H9 (cell line): ENCODE measurements at places on chromosomes 16 and 17. TPM values are rescaled to one million over a fixed set of nuclear protein-coding genes. Genes with fewer than 3 reads are reported as not detected.

DNA sequence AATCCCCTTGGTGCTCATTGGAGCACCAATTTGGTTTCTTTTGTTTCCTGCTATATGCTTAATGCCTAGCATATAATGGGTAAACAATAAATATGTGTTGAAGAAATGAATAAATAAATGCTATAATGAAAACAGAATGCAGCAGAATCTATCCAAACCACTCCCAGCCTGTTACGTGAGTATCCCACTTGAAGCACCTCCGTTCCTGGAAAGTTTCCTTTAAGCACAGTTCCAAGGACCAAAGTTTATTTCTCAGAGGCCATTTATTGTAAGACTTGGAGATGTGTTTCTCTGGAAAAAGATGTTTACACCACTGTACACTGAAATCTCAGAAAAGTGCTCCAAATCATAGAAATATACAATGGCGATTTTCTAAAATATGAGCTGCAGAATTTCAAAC lies 187.0 kb downstream of the SOX9 start:
- no peaks in the 10 kb centered on the region for H3K4me1 ChIP-seq
- no peaks in the 10 kb centered on the region for H3K27me3 ChIP-seq
- H3K4me3 ChIP-seq, result no peak overlapping the region
- no peak for DNase-seq
- H3K36me3 ChIP-seq, result no peaks in the 10 kb centered on the region
- no peak overlapping the region for H3K27ac ChIP-seq

DNA sequence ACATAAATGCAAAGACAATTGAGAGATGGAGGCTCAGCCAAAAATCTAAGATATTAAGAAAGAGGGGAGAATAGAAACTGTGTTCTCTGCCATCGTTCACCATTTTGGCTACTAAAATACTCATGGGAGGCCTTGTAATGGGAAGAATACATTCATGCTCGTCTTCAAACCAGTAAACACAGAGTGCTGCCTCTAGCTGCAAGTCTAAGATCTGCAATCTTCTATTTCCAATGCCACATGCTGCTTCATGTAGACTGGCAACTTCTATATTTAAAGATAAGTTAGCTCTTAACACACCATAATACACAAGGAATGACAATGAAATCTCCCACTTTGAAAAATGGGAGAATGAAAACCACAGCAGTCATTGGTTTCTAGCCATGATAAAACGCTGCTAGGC lies 387.3 kb downstream of the HS3ST3B1 start:
- H3K4me1 ChIP-seq, result no peaks in the 10 kb centered on the region
- H3K27ac ChIP-seq, result no peak overlapping the region
- no peaks in the 10 kb centered on the region for H3K27me3 ChIP-seq
- DNase-seq, result no peak
- H3K36me3 ChIP-seq, result no peaks in the 10 kb centered on the region
- H3K4me3 ChIP-seq, result no peak overlapping the region

DNA sequence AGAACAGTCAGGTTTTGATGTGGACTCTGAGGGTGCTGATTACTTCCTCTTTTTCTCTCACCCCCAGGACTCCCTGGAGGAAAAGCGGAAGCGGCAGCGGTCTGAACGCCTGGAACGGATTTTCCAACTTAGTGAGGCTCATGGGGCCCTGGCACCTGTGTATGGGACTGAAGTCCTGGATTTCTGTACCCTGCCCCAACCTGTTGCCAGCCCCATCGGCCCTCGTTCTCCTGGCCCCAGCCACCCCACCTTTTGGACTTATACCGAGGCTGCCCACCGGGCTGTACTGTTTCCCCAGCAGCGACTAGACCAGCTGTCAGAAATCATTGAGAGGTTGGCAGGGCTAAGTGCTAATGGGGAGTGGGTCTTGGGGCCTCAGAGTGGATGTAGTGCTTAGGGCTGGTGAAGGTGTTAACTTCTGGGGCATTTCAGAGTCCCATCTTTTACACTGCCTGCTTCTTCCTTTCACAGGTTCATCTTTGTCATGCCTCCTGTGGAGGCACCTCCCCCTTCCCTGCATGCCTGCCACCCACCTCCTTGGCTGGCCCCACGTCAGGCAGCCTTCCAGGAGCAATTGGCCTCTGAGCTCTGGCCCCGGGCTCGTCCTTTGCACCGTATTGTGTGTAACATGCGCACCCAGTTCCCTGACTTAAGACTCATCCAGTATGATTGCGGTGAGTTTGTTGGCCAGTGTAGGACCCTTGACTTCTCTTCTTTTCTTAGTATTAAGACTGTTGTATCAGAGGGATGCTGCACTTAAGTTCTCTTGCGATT lies 19.1 kb upstream of the PHKG2 start:
- peaks cover 58% of the 10 kb centered on the region for H3K36me3 ChIP-seq
- H3K4me3 ChIP-seq, result no peak overlapping the region
- H3K27ac ChIP-seq, result no peak overlapping the region
- peaks cover 2% of the 10 kb centered on the region; the same call in 1 of the 2 replicates for H3K4me1 ChIP-seq
- no peaks in the 10 kb centered on the region for H3K27me3 ChIP-seq

- peak overlapping the region; percentile 83 for H3K4me3 ChIP-seq
- H3K27me3 ChIP-seq, result peaks cover 13% of the 10 kb centered on the region; the same call in 1 of the 2 replicates
- no peak overlapping the region for H3K27ac ChIP-seq
- no peaks in the 10 kb centered on the region for H3K4me1 ChIP-seq
- peak; percentile 62 for DNase-seq
These were observed 13.5 kb downstream of the SARM1 start for GRCh38 chr17:28385037-28385400.

DNA sequence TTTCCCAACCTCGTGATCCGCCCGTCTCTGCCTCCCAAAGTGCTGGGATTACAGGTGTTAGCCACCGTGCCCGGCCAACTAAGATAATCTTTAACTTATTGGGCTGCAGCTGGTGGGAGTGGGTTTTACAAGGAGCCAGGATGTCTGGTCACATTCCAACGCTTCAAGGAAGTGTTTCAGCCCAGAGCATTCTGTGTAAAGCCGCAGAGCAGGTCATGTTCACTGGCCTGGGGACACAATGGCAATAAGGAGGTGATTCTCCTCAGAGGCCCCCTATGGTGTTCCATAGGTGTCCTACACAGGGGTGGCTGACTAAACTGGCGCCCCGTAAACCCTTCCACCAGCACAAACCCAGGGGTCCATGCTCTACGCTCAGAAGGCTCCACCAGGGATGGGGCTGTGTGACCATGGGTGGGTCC lies 1.2 kb downstream of the QPRT start:
- H3K27ac ChIP-seq, result peak overlapping the region; percentile 79
- H3K4me3 ChIP-seq, result peak overlapping the region; percentile 75
- H3K36me3 ChIP-seq, result peaks cover 34% of the 10 kb centered on the region
- peaks cover 3% of the 10 kb centered on the region; the same call in 1 of the 2 replicates for H3K4me1 ChIP-seq
- no peaks in the 10 kb centered on the region for H3K27me3 ChIP-seq

ABCC12 gene
- total RNA-seq, result 0.09 TPM in 1 of 2 replicates, not detected in the other

ADAD2 gene
- 0.99 and 1.0 TPM in 2 replicates for total RNA-seq
